ENCODE measurements at places on chromosomes 12 and 14.

DNA sequence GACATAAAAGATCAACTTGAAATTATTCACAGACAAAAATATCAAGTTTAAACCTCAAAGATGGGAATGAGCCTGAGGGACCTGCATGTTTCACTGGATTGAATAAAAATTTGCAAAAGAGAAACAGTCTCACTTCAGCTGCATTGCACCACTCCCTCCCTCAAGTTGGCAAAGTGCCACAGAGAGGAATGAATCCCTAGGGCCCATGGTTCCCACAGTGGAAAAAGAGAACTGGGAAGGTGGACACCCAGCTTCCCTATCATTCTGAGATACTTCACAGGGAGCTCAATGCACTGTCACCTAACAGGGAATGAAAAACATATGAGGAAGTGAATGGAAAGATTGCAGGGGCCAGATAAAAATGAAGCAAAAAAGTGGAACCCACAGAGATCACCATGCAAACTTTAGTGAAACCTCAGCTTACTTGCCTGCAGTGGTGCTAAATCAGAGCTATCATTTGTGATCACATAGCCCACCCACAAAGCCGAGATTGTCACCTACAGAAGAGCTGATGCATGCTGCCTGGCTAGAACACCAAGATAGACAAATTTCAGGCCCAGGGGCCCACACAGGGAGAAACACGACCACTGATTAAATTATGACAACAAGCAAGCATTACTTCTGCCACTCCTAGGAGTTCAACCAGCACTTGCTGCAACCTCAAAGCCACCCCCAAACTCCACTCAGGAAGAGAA is 911.3 kb downstream of the LRFN5 start:
- no peak overlapping the region for H3K27ac ChIP-seq
- H3K27me3 ChIP-seq: no peaks in the 10 kb centered on the region
- H3K4me1 ChIP-seq: no peaks in the 10 kb centered on the region
- H3K36me3 ChIP-seq: no peaks in the 10 kb centered on the region

DNA sequence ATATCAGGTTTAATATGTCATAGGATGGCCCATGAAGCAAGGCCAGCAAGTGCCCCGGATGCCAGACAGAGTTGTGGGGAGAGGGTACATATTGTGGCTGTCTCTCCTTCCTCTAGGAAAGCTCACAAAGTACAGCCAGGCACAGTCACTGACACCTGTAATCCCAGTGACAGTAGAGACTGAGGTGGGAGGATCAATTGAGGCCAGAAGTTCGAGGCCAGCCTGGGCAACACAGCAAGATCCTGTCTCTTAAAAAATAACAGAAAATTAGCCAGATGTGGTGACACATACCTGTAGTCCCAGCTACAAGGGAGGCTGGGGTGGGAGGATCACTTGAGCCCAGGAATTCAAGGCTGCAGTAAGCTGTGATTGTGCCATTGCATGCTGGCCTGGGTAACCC is 32.1 kb downstream of the SLC7A8 start:
- H3K4me3 ChIP-seq: no peak overlapping the region
- DNase-seq: no peak
- peaks cover 36% of the 10 kb centered on the region for H3K27me3 ChIP-seq
- peaks cover 28% of the 10 kb centered on the region for H3K4me1 ChIP-seq
- no peaks in the 10 kb centered on the region for H3K36me3 ChIP-seq

DNA sequence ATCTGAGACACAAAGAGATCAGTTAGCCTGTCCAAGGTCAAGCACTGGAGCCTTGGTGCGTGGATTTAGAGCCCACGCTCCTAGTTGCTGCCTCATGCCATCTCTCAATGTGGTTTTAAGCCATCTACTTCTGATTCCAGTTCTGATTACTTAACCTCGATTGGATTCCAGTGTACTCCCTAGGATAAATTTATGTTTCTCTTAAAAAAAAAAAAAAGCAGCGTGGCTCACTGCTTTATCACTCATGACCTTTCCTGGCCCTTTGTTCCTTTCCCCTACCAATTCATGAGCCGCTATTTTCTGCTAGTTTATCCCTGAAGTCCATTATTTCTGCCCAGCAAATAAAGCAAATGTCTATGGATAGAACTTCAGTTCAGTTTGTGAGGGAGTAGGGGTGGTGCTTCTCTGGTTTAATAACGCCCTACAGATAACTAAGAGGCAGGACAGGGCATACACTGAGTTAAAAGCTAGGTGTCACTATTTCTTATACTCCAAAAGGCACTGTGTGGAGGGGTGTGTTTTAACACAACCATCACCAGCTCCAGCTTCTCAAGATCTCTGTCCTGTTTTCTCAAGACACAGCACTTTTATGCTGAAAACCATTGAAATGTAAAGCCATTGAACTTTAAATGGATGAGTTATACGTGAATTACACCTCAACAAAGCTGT is 9.8 kb upstream of the PARP11 start:
- H3K36me3 ChIP-seq: peaks cover 2% of the 10 kb centered on the region
- no peak for DNase-seq
- no peak overlapping the region for H3K4me3 ChIP-seq
- H3K4me1 ChIP-seq: peaks cover 35% of the 10 kb centered on the region

GRCh38 chr14:104567141-104567956 is 12.2 kb upstream of the C14orf180 start:
- H3K27me3 ChIP-seq: peaks cover 25% of the 10 kb centered on the region
- H3K4me1 ChIP-seq: no peaks in the 10 kb centered on the region
- no peak overlapping the region for H3K4me3 ChIP-seq
- no peaks in the 10 kb centered on the region for H3K36me3 ChIP-seq

- no peak for DNase-seq
- H3K27ac ChIP-seq: no peak overlapping the region
- peaks cover 17% of the 10 kb centered on the region for H3K27me3 ChIP-seq
- peaks cover 4% of the 10 kb centered on the region for H3K4me1 ChIP-seq
Measured at GRCh38 chr12:122917507-122918121, 21.7 kb upstream of the VPS37B start.

Measured in activated naive CD4-positive, alpha-beta T cell treated with anti-CD3 and anti-CD28 coated beads, Interleukin-2, amount 10 ng/mL, durations not matched to agents 7 days and 5 days (primary cell).